ENCODE measurements at places on chromosomes 12 and 14.
A peak's percentile ranks its signal among the peaks of the same experiment; 100 is the strongest.

GRCh38 chr12:55704824-55705718, 2.6 kb downstream of the ITGA7 start:
- no peak for DNase-seq

GRCh38 chr12:120841525-120841924, 62.6 kb downstream of the SPPL3 start:
- DNase-seq = no peak

DNA sequence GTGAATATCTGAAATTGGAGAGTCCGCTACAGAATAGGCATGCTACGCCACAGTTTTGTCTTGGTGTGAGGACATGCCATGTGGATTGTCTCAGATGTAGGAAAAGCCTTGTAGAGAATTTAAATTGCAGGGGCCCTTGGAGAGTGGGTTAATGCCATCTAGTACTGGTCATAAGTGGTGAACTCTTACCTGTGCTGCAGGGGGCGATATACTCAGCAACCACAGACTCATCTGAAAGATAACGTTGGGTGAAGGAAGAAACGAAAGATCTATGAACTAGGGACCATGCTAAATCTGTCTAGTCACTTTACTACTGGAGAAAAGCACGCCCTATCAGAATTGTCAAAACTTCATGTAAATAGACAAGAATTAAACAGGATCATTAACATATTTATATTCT, 33.7 kb upstream of the A2M start:
- no peak for DNase-seq

DNA sequence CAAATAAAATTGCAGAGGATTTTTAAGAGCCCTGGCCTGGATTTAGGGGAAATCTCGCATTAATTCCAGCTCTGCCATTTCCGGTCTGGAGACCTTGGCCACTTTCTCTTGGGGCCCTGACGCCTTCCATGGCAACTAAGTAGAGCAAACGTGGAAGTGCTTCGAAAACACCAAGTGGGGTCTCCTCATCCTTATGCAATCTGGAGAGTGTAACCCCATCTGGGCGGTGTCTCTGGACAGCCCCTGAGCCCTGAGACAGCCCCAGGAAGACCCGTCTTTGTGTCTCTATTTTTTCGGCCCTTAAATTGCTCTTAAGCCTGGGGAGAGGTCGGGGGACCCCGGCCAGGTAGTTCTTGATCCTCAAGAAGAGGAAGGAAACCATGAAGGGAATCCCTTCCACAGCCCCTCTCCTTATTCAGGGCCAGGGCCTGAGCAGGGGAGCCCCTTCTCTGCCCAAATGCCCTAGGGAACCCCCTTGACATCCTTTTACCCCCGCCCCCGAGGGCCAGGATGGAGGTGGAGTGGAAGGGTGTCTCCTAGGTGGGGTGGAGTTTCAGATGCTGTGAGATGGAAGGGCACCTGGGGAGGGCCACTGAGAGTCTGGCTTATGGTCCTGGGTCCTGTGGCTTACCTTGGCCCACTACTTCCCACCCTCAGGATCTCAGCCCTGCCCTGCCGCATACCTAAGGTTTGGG, 17.6 kb upstream of the NR4A1 start:
- no peak for DNase-seq

- no peak for DNase-seq
Measured at GRCh38 chr14:39212034-39212433, 21.7 kb upstream of the MIA2 start.

DNA sequence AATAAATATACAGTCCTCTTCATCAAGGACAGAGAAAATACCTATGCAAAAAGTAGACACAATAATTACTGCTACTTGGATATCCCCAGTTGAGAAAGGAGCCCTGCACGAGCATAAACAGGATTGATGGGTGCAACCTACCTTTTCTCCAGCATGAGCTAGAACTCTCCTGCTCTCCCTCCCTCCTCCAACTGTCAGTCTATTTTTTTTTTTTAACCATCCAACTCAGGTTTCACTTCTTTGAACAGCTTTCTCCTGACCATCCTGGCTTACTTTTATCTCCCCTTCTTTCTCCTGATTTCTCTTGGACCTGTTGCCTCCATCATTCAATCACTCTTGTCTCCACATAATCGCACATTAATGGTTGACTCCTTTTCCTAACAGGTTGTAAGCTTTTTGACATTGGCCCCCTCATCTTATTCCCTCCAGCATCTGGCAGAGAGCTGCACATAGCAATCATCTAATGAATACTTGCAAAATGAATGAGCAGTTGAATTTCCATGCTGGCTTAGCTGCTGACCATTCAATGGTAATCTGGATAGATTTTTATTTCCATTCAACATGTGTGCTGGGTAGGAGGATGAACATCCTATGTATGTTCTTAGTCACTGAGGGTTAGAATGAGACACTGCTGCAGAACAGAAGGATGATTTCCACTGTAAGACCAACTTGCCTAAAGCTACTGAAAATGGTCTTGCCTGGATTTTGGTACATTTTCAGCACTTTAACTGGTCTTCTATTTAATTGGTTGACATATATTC, 24.4 kb downstream of the MYBPC1 start:
- DNase-seq = no peak

DNA sequence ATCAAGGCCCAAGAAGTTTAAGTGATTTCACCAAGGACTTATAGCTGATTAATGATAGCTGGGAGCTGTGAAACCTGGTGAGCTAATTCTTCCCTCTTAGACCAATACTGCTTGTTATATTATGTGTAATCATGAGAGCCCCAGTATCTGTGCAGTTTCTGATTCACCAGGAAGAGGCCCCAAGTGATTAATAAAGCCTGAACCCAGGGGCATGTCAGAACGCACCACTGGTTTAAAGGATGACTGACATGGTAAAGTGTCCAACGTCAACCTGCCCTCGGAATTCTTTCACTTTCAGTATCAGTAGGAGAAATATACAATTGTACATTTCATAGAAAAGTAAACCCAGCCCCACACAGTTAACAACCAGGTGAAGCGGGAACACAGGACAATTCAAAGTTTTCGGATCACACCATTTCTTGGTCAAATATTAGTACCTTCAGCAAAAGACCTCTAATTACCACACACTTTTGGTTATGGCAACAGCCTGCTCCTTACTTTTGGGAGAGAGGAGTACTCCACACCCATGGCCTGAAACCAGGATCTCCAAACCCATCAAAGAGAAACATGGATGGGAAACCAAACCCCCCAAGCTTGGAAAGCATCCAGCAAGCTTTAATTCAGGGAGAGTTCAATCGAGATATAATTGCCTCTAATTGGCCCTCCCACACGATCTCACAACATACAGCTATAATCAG, 28.5 kb downstream of the TMCC3 start:
- no peak for DNase-seq

DNA sequence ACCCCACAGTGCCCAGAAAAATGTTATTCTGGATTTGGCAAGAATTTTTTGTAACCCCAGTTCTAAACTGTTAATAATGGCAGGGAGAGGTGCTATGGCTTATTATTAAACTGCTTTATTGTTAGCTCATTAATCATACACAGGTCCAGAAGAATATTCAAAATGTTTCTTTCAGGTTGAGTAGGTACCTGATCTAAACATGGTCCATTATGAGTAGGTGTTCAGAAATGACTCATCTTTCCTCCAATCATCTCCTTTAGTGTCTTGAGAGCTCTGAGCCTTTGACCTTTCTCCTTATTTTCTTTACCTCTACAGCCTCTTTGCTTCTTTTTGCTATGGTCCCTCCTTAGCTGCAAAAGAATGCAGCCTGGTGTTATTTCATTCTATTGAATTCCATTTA, 211.0 kb upstream of the GARIN6 start:
- DNase-seq = no peak

- no peak for DNase-seq
Measured at GRCh38 chr14:97513891-97514290, 716.7 kb downstream of the VRK1 start.

DNA sequence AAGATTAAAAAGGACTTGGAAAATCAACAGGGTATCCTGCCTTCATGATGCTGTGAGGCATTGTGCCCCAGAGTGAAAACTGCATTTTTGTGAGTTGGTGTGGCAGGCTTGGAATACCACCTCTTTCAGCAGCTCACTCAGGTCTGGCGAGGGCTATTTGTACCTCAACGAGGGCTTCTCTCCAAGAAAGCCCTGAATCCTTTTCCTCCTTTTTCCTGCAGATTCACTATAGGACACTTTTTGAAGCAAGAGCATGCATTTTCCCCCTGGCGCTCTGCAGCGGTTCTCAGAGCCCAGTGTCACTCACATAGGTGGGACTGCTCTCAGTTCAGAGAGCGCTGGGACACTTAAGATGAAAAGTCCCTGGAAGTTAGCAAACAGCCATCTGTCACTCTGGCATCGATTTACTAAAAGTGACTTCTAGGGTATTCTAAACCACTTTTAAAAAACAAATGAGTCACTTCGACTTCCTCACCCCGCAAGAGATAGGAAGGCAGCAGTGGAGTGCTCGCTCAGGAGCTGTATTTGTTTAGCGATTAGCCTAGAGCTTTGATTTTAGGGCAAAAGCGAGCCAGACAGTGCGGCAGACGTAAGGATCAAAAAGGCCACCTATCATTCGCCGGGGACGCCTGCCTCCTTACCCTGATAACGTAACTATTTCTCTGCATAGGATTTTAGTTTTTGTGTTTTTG, 782 bp upstream of the LGR5 start:
- DNase-seq = no peak

GRCh38 chr12:19937161-19937560, 431.2 kb upstream of the PDE3A start:
- no peak for DNase-seq

GRCh38 chr12:122852336-122853275, 17.3 kb downstream of the HIP1R start:
- no peak for DNase-seq

- peak; percentile 37 for DNase-seq
Measured at GRCh38 chr14:54773171-54774006, 129.2 kb downstream of the GCH1 start.

GRCh38 chr14:50520947-50521815, 11.2 kb downstream of the MAP4K5 start:
- DNase-seq = no peak

GRCh38 chr12:94925729-94926128, 77.8 kb downstream of the NDUFA12 start:
- no peak for DNase-seq

DNA sequence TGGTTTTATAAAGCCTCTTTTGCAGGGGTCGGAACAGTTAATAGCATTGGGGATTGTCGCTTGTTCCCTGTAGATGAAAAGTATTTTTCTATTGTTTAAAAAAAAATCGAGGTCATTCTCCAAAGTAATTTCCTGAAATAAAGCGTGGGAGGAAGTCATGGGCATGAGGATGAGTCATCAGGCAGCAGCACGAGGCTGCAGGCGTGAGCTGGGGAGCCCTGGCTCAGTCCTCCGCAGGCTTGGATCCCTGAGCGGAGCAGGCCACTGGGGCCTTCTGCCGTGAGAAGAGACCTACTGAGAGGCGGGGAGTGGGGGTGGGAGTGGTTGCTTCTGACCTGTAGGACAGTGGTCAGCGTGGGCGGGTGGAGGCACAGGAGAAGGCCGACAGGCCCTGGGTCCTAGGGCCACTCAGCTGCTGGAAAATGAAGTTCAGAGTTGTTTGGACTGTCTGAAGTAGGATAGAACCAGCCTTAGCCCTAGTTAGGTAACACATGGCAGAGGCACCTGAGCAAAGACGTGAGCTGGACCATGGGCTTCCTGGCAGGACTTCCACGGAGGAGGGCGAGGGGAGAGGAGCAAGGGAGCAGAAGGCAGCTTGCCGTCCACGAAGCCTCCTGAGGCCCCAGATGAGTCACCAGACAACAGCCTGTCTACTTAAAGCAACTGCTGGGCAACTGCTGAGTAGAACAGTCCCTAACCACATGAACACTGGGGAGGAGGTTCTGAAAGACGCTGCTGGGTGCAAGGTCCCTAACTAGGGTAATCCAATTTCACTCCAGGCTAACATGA, 21.1 kb upstream of the LGALS3 start:
- no peak for DNase-seq

DNA sequence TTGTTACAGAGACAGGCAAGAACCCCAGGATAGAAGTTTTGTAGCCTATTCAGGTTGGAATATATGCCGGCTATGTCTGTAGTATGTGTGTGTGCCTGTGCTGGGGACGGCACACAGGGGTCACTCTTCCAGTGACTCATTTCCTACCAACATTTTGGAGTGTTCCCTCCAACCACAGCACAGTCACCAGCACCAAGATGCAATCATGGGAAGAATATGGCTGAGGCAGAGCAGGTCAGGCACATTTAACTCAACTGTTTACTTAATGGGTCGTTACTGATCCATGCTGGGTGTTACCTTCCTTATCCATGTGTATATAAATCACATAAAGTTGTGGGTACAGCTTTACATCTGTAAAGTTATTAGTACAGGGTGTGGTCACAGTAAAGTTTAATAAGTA, 178.3 kb downstream of the PRKD1 start:
- DNase-seq = no peak

GRCh38 chr12:94127239-94128131, 20.9 kb upstream of the PLXNC1 start:
- no peak for DNase-seq

DNA sequence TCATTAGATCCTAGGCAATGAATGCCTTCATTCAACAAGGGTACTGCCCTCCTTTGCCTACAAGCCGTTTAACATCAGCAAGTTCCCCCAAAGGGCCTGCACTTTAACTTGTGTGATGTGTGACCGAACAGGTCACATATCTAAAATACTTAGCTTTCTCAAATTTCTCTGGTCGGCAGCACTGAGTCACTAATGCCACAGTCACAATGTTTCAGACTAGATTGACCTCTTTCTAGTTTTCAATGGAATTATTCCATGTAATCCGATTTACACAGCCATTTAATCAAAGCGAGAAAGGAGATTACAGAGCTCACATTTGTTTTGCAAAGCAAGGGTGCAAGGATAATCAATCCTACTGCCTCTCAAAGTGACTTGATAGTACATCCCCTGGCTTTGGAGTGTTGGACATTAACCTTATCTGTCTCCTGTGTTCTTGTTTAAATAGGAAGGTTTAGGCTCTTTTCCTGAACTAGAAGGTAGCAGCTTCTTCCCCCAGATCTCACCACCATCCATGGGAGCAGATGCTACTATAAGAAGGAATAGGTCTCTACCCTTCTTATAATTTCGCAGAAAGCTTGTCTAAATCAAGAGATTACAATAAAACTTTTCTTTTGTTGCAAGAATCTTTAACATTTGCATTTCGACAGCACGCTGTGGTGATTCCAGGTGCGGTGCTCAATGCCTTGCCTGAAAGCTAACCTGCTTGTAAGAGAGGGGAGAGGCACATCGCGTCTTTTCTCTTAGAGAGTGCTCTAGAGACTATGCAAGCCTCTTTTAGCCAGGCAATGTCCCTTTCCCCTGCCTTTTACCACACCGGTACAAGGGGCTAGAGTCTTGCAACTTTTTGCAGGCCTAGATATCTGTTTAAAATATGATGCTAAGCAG, 1.8 kb downstream of the KITLG start:
- DNase-seq = no peak

DNA sequence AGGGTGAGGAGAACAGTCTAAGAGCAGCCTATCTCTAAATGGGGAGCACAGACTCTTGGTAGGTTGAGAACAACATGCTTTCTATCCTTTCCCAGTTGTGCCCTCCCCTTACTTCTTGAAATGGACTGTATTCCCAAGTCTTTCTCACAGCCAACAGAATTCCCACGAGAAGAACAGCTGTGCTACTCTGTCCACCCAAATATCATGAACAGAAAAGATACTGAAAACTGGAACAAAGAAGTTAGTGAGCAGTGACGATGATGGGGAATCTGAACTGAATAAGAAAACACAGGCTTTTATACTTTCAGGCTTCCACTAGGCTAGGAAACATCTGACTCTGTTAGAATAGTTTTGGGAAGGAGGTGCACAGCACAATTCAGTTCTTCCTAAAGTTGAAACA, 3.4 kb downstream of the NACA start:
- no peak for DNase-seq

Measured in stimulated activated CD8-positive, alpha-beta memory T cell treated with anti-CD3 and anti-CD28 coated beads, Interleukin-15, amount 100 ng/mL, for 24 hours (primary cell).